Caki2 (cell line): ENCODE measurements at places on chromosomes 11 and 22. TPM values are rescaled to one million over a fixed set of nuclear protein-coding genes. Genes with fewer than 3 reads are reported as not detected.

The TMEM86A gene
- 0.78 and 1.4 TPM in 2 replicates for total RNA-seq

The LRRC32 gene
- 0.46 and 1.3 TPM in 2 replicates for total RNA-seq

The CRYBB2 gene
- not detected in 2 replicates for total RNA-seq

The ALG12 gene
- total RNA-seq: 39.1 and 45.1 TPM in 2 replicates

The MS4A6E gene
- not detected in 2 replicates for total RNA-seq

The OSM gene
- not detected in 2 replicates for total RNA-seq

The APOA4 gene
- total RNA-seq: not detected in 2 replicates

The SOX10 gene
- total RNA-seq: not detected in 2 replicates

The KDM4D gene
- 0.30 and 4.1 TPM in 2 replicates for total RNA-seq

The DRICH1 gene
- total RNA-seq: not detected in 2 replicates

The STK33 gene
- not detected in 2 replicates for total RNA-seq

The P2RY2 gene
- total RNA-seq: 0.47 TPM in 1 of 2 replicates, not detected in the other

The CCDC87 gene
- total RNA-seq: 0.41 and 0.61 TPM in 2 replicates

The HEPACAM gene
- not detected in 2 replicates for total RNA-seq

The DDIAS gene
- total RNA-seq: 7.2 and 10.1 TPM in 2 replicates

The ZW10 gene
- 9.9 and 12.7 TPM in 2 replicates for total RNA-seq

The PTPRCAP gene
- not detected in 2 replicates for total RNA-seq
